ENCODE measurements at places on chromosomes 3 and 15. TPM values are rescaled to one million over a fixed set of nuclear protein-coding genes. Genes with fewer than 3 reads are reported as not detected.

GRCh38 chr15:49692514-49693090 lies 71.8 kb downstream of the DTWD1 start:
- DNase-seq: no peak

DNA sequence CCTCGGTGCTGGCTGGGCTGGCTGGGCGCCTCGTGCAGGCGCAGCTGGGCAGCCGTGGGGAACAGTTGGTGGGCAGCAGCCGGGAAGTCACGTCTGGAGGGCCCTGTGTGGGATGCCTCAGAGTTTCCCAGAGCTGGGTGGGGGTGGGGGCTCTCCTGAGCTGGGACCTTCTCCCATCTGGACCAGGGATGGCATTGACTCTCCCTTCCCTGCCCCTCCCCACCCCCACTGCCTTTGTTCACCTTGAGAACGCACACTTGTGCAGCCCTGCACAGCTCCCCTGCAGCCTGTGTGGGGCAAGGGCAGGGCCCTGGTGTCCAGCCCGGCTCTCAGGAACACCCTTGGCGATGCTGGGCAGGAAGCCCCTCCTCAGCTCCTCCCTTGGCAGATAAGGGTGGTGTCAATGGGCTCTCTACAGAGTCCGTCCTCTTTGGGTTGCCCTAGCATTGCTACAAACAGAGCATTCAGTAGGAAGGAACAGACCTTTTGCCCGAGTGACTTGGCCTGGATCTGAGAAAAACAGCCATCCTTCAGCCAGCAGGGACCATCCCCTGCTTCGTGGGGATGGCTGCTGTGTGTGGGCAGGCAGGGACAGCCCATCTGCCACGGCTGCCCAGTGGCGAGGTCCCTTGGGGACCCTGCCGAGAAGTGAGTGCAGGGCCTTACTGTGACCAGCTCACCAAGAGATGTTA lies 25.5 kb upstream of the KLF13 start:
- DNase-seq: no peak

DNA sequence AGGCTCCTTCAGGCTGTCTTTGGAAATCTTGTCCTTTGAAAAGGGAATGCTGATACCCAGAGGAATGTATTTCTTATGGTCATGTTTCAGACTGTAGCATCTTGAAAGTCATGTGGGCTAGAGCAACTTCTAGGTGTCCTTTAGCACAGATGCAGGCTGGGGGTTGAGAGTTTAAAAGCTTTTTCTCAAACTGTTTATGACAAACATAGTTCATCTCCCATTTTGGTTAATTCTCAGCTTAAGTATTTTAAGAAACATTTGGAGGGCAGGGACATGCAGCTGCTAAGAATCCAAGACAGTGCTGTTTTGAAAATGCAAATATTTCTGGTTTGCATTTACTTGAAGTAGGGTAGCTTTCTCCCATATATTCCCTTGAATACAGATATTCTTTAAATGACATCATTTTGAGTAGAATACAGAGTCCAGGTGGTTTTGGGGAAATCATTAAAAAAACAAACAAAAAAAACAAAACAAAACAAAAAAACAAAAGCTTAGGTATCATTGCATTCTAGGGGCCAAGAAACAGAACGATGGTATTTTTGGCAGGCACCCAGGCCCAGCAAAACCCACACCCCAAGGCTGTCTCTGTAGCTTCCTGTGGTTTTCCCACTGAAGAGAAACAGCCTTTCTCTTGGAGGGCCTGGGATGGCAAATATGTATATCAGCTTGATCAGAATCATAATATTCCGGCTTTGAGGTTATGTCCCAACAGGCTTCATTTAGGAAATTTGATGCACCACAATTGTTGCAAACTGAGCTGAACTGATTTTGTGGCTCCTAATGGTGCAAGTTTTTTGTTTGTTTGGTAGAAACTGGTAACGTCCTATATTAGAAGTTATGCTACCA lies 120.0 kb downstream of the ATG7 start:
- no peak for DNase-seq

DNA sequence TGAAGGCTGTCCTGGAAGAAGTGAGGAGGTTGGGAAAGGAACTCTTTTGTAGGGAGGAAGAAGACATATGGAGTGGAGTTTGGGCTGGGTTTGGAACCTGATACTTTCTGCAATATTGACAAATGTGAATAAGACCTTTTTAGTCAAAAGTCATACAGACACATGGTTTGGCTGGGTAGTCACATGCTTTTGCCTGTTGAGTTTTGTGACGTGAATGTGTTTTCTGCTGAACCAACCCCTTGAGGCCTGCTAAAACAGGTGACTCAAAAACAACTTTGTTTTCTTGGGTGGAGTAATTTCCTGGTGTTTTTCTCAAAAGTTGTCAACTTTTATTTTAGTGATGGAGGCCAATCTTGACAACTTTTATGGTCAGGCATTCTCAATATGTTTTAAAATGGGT lies 39.4 kb upstream of the CCR4 start:
- DNase-seq: no peak

GRCh38 chr3:48318713-48319468 lies 14.6 kb downstream of the SPINK8 start:
- DNase-seq: no peak

DNA sequence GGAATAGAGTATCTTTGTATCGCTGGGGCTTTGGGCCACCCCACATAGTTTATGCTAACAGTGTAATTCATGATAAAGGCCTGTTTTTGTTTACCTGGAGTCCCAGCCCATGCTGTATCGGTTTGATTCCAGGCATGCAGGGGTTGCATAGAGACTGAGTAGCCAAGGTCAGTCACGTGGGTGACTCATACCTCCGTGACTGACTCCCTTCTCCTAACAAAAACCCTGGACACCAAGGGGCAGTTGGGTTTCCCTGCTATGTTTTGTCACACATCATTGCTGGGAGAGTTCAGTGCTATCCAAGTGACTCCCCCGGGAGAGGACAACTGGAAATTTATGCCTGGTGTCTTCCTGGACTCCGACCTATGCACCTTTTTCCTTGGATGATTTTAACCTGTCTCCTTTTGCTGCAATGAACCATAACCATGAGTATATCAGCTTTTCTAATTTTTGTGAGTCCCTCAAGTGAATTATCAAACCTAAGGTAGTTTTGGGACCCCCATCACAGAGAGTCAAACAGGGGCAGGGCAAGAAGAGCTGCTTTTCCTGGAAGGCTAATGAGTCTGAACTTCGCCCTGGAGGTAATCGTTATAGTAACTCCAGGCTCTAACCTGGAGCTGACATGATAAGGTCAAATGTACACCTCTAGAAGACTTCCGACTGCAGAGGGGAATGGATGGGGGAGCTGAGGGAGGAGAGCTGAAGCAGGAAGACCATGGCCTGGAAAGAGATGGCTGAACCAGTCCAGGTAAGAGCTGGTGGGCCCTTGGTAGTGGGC lies 57.0 kb downstream of the SRGAP3 start:
- no peak for DNase-seq

DNA sequence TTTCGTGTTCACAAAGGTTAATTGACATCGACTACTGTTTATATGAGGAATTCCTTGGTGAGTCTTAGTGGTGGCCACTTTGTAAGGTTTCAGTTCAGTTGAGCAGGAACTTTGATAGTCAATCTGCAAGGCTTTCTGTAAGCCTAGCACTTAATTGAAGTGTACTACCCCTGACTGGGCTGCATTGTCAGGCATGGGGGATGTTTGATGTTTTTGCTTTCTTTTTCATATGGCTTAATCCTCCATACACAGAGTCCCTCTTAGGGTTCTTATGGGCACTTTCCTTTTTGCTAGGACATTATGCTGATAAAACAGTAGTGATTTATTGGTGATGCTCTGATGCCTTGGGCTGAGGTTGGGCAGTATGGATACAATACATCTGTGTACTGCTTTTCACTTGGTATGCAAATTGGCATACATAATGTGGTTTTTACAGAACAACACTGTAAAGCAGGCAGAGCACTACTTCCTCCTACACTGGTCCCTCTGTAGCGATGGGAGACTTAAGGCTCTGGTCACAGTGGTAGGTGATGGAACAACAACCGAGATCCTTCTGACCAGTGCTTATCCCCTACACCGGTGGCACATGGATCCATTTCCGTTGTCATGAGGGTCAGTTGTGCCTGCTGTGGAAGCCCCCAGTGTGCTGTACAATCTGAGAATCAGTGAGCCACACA lies 261.0 kb downstream of the MFSD1 start:
- DNase-seq: no peak

GRCh38 chr15:42727750-42728381 lies 9.1 kb downstream of the CDAN1 start:
- DNase-seq: no peak

DNA sequence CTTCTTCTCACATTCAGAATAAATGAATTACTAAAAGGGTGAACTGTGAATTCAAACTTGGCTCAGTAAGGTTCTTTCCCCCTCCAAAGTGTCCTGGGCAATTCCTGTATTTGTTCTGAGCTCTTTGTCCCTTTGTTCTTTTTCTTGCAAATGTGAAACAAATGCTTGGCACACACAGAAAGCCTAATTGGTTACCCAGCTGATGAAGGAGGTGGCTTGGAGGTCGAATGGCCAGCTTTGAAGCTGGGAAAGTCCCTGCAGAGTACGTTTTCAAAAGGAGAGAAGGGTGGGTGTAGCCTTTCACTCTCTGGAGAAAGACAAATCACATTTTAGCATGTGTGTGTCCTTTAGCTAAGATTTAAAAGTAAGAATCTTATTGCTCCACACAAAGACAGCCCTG lies 154.4 kb downstream of the PEX5L start:
- no peak for DNase-seq

DNA sequence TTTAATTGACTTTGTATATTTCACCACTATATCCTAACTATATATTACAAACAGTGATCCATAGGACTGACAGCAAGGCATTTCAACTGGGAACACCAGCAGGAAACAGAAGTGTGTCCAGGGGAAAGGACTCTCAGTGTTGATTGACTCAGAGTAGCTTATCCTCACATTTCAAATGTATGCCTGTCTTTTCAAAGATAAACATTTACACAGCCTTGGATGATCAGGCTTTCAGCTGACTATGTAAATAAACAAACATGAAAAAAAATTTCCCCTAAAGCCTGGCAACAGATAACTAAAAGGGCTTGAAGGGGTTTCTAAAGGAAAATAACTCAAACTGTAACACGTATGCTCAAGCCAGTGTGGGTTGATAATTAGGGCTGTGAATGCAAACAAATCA lies 321.8 kb downstream of the TBC1D5 start:
- DNase-seq: no peak

- no peak for DNase-seq
These were observed 60.4 kb upstream of the PRSS50 start for GRCh38 chr3:46778101-46778500.

DNA sequence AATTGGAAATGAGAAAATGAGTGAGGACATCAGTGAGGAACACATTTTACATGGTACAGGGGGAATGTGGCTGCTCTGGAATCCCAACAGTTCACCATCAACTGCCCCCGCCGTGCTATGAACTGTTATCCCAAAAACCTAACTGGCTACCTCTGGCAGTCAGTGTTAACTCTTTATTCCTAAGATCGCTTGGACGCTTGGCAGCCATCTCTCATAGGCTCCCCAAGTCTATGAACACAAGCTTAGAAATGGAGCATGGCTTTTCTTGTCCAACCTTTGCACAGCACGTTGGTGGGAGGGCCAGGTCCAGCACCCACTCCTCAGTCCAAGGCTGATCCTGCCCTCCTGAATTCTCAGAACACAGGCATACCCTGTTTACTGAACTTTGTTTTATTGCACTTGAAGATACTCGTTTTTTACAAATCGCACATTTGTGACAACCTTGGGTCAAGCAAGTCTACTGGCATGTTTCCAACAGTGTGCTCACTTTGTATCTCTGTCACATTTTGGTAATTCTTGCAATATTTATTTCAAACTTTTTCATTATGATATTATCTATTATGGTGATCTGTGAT lies 53.6 kb downstream of the SENP2 start:
- DNase-seq: no peak

GRCh38 chr3:133211449-133211848 lies 173.3 kb downstream of the TMEM108 start:
- peak; percentile 24 for DNase-seq

DNA sequence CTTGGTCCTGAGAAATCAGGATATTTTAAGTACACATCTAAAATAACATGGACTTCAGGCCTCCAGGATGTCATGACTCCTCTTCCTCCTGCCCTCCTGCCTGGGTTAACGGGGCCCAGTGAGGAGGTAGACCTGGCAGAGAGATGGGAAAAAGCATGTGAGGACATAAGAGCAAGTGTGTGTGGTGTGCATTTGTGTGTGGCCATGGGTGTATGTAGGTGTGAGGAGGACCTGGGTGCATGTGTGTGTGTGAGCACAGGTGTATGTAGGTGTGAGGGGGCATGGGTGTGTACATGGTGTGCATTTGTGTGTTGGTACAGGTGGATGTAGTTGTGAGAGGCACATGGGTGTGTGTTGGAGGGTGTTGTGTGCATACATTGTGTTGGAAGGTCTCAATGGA lies 105.4 kb downstream of the EPHB1 start:
- no peak for DNase-seq

DNA sequence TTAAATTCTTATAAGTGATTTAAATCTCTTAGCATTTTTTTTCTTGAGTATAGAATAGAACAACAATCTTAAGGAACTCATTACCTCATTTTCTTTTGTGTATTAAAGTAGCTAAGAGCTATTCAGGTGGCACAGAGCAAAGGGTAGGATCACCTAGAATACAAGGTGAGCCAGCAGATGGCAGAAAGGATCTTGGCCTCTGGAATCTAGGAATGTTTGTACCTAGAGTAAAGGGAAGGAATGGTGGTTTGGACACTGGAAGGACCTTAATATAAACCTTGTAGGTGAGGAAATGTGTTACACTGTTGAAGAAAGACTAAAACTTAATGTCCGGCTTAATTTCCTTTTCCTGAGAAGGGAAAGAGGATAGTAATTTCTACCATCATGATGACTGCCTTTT lies 89.0 kb downstream of the GHSR start:
- DNase-seq: no peak

GRCh38 chr3:143037867-143038266 lies 36.5 kb downstream of the U2SURP start:
- DNase-seq: no peak

GRCh38 chr3:86995537-86995936 lies 4.6 kb upstream of the VGLL3 start:
- DNase-seq: no peak

The SEMA6D gene
- not detected for polyA plus RNA-seq

The LRRC2 gene
- polyA plus RNA-seq: not detected

The H1-8 gene
- not detected for polyA plus RNA-seq

The COL8A1 gene
- polyA plus RNA-seq: not detected

The SLCO2A1 gene
- polyA plus RNA-seq: not detected

The MEGF11 gene
- not detected for polyA plus RNA-seq

The DGKG gene
- polyA plus RNA-seq: 4.3 TPM

The CLRN1 gene
- polyA plus RNA-seq: not detected
